Stimulated activated effector memory CD8-positive, alpha-beta T cell treated with anti-CD3 and anti-CD28 coated beads, Interleukin-12 subunit alpha, Interleukin-12 subunit beta, amount 100 ng/mL, for 72 hours (primary cell): ENCODE measurements at places on chromosomes 1 and 21.

- DNase-seq = no peak
Measured at GRCh38 chr1:101003012-101003650, 22.5 kb downstream of the DPH5 start.

GRCh38 chr1:241356187-241356518 is 852 bp downstream of the RGS7 start:
- DNase-seq = no peak

- no peak for DNase-seq
Measured at GRCh38 chr1:8476006-8476405, 158.1 kb downstream of the SLC45A1 start.

- DNase-seq = no peak
Measured at GRCh38 chr21:40809673-40810197, 37.2 kb downstream of the DSCAM start.

GRCh38 chr1:45322486-45323040 is 4.1 kb upstream of the HPDL start:
- no peak for DNase-seq

GRCh38 chr21:45381865-45382696 is 22.9 kb upstream of the COL18A1 start:
- DNase-seq = no peak

DNA sequence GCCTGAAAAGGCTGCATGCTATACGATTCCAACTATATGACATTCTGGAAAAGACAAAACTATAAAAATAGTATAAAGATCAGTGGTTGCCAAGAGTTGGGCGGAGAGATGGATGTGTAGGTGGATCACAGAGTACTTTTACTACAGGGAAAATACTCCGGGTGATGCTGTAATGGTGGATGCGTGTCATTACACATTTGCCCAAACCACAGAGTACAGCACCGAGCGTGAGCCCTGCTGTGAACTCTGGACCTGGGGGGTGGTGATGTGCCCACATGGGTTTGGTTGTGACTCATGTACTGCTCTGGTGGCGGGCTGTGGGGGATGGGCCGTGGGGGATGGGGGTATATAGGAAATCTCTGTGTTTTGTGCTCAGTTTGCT is 162.7 kb upstream of the COL6A1 start:
- peak; percentile 88 for DNase-seq

GRCh38 chr1:28249013-28249865 is 10.1 kb upstream of the SESN2 start:
- no peak for DNase-seq

DNA sequence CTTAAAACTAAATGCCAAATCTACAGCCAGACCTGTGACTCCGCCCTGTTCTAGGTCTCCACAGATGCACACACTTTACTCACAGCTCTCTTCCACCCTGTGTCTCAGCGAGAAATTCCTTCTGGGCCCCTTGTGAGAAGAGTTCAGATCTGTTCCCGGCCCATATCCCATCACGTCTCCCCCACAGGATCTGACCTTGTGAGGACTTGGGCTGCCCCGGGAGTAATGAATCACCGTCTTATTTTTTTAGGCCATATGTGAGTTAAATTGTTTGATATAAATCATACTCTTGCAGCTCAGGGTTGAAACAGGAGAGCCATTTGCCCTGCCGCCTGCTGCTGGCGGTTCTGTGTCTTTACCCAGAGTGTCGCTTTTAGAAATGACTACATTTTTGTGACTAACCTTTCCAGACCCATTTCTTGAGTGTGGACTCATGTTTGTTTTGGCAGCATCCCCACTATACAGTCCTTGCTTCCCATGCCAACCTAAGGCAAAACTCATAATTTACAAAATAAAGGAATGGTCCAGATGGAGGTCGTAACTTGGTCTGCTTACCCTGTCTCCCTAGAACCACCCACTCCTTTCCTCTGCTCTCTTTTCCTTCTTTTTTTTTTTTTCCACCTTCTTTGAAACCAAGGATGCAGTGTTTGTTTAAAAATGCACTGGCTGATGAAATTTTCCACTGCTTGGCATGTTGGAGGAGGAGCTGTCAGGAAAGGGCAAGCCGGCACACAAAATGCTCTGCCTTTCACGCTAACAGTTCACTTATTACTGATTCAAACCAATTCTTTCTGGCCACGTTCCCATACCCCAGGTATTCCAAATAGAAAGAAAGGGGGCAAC is 98.0 kb upstream of the C1orf105 start:
- no peak for DNase-seq

GRCh38 chr1:166289309-166290050 is 122.7 kb upstream of the FAM78B start:
- no peak for DNase-seq

DNA sequence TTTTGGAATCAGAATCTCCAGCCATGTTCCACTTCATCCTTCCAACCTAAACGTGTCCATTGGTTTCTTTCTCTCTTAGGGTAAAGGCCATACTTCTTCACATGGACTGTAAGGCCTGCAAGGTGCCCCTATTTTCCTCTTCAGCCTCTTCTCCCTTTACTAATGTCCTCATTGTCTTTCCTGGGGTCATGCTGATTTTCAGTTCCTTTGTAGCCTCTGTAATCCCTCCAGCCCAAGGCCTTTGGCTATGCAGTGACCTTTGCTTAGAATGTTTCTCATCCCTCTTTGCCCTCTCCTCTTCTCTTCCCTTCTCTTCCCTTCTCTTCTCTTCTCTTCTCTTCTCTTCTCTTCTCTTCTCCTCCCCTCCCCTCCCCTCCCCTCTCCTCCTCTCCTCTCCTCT is 112.5 kb downstream of the SPATA46 start:
- no peak for DNase-seq

- DNase-seq = no peak
Measured at GRCh38 chr1:160354388-160354985, 11.3 kb downstream of the NCSTN start.

DNA sequence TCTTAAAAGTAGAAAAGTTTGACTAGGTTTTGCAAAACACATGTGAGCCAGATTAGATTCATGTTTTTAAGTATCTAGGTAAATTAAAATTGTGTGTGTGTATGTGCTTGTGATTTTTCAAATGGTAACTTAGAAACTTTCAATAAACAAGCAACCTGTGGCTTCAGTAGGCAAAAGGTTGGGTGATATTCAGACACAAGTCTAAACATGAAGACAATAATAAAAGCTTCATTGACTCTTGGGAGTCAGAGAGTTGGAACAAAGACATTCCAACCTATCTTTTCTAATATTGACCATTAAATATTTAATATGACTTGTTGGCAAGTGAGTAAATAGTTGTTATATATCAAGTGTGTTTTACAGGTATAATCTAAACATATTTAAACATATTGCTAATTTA is 1049.6 kb upstream of the ADGRL4 start:
- no peak for DNase-seq

- no peak for DNase-seq
Measured at GRCh38 chr1:198113342-198113750, 43.5 kb upstream of the NEK7 start.

DNA sequence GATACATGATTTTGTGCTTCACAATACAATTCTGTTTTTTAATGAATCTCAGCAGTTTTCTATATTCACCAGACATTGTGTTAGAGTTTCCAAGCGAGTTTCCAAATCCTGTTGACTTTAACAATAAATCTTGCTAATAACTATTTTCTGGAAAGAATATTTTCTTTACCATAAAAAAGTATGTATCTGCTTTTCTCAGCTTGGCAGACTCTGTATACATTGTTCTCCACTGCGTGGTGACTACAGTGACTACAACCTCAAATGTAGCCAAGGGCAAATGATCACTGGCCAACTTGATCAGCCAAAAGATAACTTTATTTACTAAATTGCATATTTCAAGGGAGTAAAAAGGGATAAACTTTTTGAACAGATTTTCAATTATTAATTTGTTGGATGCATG is 325.9 kb upstream of the ADAMTS5 start:
- DNase-seq = no peak

- DNase-seq = no peak
Measured at GRCh38 chr1:197924516-197925123, 7.4 kb downstream of the LHX9 start.

- no peak for DNase-seq
Measured at GRCh38 chr1:42157667-42158066, 4.5 kb downstream of the GUCA2B start.

DNA sequence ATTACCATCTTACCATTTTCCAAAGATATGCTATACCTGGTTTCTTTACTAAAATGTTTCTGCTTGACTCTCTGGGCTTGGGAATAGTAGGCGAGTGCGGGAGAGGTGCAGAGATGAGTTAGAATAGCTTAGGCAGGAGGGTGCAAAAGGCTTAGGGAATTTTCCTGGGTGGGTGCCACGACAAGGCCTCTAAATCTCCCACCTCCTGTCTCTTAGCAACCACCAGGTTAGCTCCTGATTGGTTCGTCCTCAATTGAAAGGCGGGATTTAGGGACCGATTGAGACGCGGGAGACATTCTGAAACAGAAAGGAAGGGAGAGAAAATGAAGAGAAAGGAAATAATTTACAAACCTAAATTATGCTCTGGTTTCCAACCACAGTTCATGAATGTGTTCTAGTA is 3.1 kb downstream of the ACKR1 start:
- DNase-seq = no peak

GRCh38 chr1:80759354-80759753 is 1041.4 kb upstream of the ADGRL2 start:
- DNase-seq = no peak

DNA sequence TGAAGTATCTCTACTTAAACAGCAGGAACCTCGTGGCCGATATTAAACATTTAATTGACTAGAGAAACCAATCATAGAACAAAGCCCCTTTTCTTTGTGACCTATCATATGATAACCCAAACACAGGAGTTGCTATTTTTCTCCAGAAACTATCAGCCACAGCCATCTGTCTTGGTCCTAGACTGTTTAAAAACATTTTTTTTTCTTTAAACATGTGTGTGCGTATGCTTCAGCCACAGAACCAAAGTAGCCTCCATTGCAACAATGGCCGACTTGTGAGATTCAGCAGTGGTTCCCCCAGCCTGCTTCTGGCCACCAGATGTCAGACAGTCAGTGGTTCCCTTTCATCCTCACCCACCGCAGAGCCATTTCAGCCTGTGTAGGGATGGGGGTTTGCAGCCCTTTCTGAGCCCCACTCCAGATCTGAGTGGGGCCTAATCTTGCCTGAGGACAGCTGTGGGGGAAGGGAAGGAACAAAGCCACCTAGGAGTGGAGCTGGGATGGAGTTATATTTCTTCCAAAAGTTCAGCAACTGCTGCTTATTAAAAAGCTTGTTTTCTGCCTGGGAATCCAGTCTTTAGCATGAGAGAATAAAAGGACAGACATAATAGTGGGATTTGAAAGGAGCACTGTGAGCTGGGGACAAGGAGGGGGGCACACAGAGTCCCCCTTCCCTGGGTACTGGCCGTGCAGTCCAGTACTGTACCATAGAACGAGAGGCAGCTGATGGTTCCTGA is 11.7 kb upstream of the IGSF3 start:
- no peak for DNase-seq

DNA sequence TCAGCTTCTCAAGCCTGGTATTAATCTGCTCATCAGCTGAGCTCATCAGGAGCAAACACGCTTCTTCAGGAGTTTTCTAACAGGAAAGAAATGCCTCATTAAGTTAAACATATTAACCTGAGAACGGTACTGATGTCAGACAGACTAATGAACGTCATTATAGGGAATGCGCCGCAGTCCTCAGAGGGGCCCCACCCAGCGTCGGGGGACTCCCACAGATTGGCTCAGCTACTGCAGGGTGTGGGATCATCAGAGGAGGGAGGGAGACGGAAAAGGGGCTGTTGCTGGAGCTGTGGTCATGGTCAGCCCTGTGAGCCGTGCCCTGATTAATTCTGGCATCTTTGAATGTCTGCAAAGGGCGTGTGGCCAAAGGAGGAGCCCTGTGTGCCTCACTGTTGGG is 348.5 kb downstream of the PTPRU start:
- no peak for DNase-seq

- DNase-seq = no peak
Measured at GRCh38 chr1:156229809-156230472, 12.0 kb upstream of the BGLAP start.

- DNase-seq = no peak
Measured at GRCh38 chr1:7299994-7300393, 471.1 kb upstream of the VAMP3 start.

- no peak for DNase-seq
Measured at GRCh38 chr1:97816927-97817326, 103.9 kb downstream of the DPYD start.

GRCh38 chr21:33761441-33762036 is 119.2 kb downstream of the ITSN1 start:
- no peak for DNase-seq

- DNase-seq = no peak
Measured at GRCh38 chr1:22457345-22457744, 5.7 kb downstream of the ZBTB40 start.

GRCh38 chr1:210123924-210124589 is 108.5 kb upstream of the SERTAD4 start:
- no peak for DNase-seq

DNA sequence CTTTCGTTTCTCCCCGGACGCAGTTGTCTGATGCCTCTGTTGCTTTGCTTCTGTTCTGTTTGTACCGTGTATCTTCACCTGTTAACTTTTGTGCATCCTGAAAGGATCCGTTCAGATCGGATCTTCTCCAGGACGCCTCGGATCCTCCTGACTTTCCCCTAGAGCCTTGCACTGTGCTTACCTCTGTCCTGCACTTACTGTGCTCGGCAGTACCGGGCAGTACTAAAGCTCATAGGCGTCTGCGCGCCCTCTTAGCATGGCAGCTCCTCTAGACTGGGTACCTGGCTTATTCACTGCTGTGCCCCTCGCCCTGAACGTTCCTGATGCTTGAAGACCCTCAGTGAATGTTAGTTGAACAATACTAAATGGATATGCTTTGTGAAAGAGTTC is 934 bp downstream of the SCP2 start:
- DNase-seq = no peak

DNA sequence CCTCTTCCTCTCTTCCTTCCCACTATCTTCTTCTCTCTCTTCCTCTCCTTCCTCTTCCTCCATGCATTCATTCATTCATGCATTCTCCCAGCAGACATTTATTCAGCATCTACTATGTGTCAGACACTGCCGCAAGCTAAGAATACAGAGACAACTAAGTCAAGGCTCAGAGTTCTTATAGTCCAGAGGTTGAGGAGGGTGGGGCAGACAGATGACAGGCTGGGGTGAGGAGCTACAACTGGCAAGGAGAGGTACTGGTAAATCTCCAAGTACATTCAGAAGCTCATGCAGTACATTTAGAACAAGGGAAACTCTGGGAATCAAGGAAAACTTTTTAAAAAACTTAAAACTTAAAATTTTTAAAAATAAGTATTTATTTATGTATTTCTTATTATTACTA is 56.4 kb upstream of the FMOD start:
- DNase-seq = no peak

GRCh38 chr21:45824546-45825215 is 156.9 kb upstream of the COL6A1 start:
- DNase-seq = no peak

- DNase-seq = no peak
Measured at GRCh38 chr1:36796106-36796590, 238.2 kb downstream of the GRIK3 start.

DNA sequence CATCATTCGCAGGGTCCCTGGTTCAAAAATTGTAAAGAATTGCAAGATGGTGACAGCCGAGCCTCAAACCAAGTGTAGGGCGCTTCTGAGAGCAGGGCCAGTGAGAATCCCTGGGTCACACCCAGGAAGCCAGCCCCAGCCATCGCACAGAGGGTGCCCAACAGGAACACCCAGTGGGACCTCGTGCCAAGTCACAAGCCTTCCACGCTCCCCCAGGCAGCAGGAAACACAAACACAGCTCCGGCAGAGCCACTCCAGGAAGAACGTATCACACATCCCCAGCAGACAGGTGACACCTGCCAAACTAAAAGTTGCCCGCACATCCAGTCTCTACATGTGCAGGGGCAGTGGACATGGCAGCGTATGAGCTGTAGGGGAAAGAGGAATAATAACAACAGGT is 20.2 kb downstream of the DHRS3 start:
- DNase-seq = no peak

- peak; percentile 54 for DNase-seq
Measured at GRCh38 chr1:227449051-227449450, 114.3 kb upstream of the ZNF678 start.
